Activated CD4-positive, alpha-beta memory T cell treated with anti-CD3 and anti-CD28 coated beads for 36 hours (primary cell): ENCODE measurements at places on chromosomes 12 and 14. TPM values are rescaled to one million over a fixed set of nuclear protein-coding genes. Genes with fewer than 3 reads are reported as not detected.

Gene LRP1-AS
- total RNA-seq, result not detected

Gene PLBD1
- not detected for total RNA-seq

Gene TEAD4
- total RNA-seq, result 3.2 TPM

Gene GLIPR1L1
- not detected for total RNA-seq

Gene IKZF4
- total RNA-seq, result 15.1 TPM
